ENCODE measurements at places on chromosomes 2 and 18.

GRCh38 chr2:42008241-42008921, 39.4 kb upstream of the PKDCC start:
- DNase-seq, result no peak

DNA sequence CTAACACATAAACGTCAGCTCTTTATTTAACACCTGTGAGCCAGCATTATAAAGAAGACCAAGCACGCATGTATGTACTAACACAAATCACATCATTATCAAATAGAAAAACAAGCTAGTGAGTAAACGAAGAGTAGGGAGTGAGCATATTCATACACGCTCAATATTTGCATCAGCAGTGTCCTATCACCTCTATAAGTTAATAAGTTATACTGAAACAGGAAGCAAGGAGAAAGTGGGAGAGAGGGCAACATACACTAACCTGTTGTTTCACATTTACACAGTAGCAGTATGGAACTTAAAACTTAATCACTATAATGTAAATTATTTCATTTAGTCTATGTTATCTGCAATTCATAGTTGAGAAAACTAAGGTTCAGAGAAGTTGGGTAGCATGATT, 321.5 kb upstream of the TANK start:
- DNase-seq, result no peak

- DNase-seq, result no peak
Measured at GRCh38 chr18:74994502-74995418, 214.2 kb downstream of the PTGR3 start.

DNA sequence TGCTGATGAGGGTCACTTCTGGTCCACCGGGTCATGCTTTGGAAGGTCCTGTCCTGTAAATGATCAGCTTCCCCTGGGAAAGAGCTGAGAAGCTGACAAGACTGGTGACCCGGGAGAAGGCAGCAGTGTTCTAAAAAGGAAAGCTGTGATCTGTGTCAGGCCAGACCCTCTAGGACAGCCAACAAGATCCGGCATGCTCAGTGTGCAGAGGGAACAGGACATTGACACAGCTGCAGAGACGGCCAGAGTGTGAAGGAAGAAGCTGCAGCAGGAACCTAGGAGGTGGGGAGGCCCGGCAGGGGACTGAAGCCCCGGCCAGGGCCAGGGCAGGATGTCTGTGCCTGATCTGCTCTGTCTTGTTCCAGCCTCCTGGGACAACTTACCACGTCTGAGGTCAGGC, 372.7 kb upstream of the ID2 start:
- DNase-seq, result no peak

DNA sequence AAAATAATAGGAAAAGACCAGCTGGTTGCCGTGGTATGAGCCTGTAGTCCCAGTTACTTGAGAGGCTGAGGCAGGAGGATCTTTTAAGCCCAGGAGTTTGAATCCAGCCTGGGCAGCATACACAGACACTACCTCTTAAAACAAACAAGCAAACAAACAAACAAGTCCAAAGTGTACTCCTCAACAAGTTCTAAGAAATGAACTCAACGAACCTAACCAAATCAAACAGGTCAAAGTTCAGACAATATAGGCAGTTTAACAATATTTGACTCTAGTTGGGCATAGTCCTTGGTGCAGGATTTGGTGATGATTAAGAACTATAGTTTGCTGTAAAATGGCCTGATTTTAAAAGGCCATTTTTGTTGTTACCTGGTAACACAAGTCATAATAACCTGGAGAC, 41.9 kb upstream of the RHOB start:
- no peak for DNase-seq

DNA sequence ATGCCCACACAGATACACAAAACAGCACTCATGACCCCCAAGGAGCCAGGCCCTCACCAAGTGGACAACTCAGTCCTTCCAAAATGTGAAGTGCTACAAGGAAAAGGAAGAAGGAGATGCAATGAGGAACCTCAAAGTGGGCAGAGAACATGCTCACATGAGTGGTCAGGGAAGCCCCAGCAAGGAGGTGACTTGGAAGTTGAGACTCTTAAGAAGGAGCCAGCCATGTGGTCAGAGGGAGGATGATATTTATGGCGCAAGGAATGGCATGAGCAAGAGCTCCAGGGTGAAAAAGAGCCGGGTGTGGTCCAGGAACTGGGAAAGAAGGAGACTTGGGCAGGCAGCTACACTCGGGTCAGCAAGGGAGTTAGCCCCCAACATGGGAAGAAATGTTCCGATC, 30.0 kb upstream of the KLHL29 start:
- DNase-seq, result no peak

DNA sequence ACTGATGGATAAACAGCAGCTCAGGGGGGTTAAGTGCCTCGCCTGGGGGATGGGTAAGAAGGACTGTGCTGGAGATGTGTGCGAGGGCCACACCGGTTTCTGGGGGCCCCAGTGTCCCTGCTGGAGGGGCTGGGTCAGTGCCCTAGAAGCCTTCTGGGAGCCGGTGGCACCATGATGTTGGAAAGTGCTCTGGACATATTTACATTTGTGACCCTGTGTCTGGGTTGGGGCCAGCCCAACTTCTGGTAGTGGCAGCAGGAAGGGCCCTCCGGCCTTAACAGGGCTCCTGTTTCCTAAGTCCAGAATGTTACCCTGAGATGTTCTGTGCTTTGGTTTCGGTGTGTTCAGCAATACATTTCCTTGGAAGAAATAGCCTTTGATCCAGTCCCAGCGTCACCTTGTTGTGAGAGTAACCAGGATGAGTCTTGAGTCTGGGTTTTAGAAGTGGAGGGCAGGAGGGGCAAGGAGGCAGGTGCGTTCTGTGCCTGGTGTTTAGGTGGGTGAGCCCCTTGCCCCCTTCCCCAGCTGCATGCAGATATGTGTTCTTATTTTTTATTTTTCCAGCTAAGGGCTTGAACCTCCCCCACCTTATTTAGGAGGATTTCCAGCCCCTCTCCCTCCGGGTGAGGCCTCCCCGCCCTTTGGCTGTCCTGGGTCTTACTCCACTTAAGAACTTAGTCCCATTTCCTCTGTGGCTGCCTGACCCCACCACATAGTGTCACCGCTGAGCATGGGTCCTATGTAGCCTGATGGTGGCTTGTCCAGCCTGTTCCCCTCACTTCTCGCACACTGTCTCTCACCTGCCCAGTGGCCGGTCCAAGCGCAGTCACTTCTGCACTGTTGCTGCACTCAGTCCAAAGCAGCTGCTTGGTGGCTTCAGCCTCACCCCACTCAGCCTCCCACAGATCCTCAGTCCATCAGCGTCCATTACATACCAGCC, 132.7 kb upstream of the HS6ST1 start:
- DNase-seq, result no peak

GRCh38 chr2:220569112-220569897, 941.9 kb downstream of the SLC4A3 start:
- DNase-seq, result no peak

- no peak for DNase-seq
Measured at GRCh38 chr2:20300656-20301055, 50.0 kb downstream of the PUM2 start.

All from GM12891 (cell line).